NCI-H446 (cell line): ENCODE measurements at places on chromosomes 12 and 14.

GRCh38 chr14:92473261-92473968 is 40.2 kb upstream of the RIN3 start:
- DNase-seq, result no peak

DNA sequence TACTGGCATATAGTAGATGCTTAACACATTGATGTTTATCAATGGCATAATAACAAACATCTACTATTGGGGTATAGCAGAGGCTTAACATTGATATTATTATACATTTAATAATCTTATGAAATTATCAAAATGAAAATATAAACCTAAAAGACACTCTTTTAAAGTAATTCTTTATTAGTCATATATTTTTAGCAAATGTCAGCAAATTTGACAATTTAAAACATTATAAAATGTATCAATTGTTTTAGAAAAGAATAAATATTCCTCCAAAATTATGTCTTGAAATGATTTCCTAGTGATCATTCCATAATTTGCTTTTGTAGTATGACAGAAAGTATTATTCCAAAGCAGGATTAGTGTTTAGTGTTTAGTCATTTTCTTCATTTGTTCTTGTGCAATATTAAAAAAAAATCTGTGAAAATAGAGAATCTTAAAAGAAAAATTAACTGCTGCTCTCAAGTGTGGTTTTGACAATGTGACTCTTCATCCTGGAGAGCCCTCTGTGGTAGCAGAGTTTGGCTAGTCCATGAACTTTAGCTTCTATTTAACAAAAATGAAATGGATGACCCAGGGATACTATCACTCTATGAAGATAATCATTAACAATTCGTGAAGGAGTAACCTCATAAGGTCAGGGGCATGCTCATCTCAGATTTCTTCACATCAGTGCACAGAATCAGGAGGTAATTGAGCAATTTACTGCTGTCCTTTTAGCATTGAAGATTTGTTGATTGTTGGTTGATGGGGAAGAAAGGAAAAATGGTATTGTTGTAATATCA is 1018.5 kb downstream of the LRFN5 start:
- DNase-seq, result no peak

- no peak for DNase-seq
These were observed 16.4 kb downstream of the FOXJ2 start for GRCh38 chr12:8048906-8049305.

DNA sequence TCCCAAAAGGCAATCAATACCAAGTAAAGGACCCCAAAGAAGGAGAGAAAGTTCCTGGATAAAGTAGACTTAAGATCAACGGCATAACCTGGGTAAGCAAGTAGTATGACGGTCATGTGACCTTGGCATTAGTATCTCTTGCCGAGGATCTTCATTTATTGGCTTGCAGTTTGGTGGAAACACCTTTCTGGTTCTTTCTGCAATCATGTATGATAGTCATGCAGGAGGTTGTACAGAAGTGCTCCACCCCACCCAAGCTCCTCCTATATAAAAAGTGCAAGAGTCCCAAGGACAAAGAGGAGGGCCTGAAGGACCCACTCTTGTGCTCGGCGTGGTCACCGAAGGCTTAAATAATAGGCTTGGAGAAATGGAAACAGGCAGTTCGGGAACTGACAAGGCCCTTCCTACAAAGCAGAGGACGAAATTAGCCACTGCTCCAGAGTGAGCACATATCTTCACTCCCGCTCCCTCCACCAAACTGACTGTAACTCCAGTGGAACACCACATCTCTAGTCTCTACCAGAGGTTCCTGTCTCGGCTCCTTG is 750 bp downstream of the CS start:
- DNase-seq, result no peak

DNA sequence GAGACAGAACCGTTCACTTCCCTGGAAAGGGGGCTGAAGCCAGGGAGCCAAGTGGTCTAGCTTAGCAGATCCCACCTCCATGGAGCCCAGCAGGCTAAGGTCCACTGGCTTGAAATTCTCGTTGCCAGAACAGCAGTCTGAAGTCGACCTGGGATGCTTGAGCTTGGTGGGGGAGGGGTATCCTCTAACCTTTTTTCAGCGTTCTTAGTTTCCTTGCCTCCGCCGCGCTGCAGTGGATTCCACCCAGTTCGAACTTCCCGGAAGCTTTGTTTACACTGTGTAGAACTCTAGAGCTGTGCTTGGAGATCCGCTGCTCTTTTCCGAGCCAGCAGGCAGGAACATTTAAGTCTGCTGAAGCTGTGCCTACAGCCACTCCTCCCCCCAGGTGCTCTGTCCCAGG is 45.2 kb upstream of the FKBP4 start:
- no peak for DNase-seq

GRCh38 chr14:96793547-96793946 is 3.6 kb upstream of the VRK1 start:
- no peak for DNase-seq

- DNase-seq, result no peak
These were observed 24.7 kb downstream of the HEATR5A start for GRCh38 chr14:31395572-31396205.
